ENCODE measurements at places on chromosomes 2 and 18.

GRCh38 chr18:77422974-77423867 lies 173.6 kb downstream of the GALR1 start:
- no peak for DNase-seq

- DNase-seq, result no peak
These were observed 12.6 kb downstream of the HK2 start for GRCh38 chr2:74846481-74846880.

DNA sequence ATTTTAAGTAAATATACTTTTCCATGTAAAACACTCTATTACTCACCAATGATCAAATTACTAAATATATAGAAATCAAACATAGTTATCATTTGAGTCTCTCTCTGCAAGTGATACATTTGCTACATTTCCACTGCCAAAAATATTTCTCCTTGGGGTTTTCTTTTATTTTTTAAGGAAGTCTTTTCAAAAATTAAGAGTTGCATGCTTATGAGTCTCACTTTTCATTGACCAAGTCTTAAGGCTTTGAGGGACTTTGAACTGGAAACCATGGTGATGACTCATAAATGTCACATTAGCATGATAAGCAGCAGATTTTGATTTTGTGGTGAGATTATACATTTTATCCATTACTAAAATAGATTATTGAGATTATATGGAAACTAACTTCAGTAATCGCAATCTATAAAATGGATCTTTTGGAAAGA lies 152.9 kb downstream of the FAM124B start:
- DNase-seq, result no peak

- DNase-seq, result no peak
These were observed 40.6 kb upstream of the TMEM247 start for GRCh38 chr2:46438794-46439193.

- no peak for DNase-seq
These were observed 136.5 kb downstream of the CNTNAP5 start for GRCh38 chr2:124161542-124161941.

DNA sequence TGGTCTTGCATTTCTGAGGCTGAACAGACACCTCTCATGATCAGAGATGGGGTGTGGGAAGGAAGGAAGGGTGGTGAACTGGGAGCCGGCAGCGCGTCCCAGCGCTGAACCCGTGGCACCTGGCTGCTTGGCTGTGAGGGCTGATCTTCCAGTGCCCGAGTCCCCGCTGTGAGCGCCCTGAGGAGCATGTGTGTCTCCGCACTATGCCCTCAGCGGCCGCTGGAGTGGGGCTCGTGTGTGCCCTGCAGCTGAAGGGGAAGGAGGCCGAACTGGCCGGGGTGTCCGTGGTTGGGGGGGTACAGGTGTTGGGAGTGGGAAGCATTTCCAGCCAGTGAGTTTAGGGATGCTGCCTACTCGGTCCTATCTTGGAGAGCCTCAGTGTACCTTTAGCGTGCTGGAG lies 82.2 kb downstream of the LDLRAD4 start:
- DNase-seq, result no peak

DNA sequence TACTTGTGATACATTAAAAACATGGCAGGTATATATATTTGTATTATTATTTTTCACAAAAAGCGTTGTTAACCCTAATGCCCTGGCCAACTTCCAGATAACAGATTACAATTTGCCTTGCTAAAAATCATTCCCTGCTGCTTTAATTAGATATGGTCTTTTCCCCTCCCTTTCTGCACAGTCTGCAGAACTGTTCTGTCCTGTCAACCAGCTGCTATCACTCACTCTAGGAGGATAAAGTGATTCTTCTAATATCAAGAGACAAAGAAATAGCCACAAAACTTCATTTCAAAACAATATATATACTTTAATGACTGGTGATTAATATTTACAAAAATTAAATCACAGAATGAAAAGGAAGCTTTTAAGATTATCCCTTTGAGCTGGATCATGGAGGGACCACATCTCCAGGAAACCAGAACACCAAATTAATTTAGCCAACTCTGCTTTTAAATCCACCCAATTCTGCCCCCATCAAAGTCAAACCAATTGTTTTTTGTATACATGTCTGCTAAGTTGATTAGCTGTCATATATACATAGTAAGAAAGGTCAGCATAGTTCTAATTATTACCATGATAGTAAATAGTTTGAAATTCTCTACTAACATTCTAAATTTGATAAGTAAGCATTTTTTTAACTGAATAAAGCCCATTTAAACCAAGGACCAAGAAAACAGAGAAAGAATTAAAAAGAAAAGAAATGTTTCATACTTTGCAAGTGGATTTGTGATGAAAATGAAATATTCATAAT lies 55.7 kb downstream of the RND3 start:
- no peak for DNase-seq

DNA sequence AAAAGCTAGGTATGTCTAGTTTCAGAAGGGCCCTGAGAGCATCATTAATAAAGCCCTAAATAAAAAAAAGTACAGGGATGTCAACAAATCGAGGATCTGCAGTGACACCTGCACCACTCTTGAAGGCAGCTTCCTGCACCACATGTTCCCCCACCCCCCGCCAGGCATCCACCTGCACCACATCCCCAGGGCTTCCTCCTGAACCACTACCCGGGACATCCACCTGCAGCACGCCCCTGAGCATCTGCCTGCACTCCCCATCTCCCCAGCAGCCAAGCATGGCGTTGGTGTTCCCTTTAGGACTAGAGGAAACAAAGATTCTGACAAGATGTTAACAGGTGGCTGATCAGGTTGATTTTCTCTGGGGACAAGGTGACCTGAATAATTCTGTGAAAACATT lies 55.2 kb downstream of the DLGAP1 start:
- DNase-seq, result no peak

- DNase-seq, result no peak
These were observed 3.5 kb downstream of the PRKD3 start for GRCh38 chr2:37321029-37321682.

DNA sequence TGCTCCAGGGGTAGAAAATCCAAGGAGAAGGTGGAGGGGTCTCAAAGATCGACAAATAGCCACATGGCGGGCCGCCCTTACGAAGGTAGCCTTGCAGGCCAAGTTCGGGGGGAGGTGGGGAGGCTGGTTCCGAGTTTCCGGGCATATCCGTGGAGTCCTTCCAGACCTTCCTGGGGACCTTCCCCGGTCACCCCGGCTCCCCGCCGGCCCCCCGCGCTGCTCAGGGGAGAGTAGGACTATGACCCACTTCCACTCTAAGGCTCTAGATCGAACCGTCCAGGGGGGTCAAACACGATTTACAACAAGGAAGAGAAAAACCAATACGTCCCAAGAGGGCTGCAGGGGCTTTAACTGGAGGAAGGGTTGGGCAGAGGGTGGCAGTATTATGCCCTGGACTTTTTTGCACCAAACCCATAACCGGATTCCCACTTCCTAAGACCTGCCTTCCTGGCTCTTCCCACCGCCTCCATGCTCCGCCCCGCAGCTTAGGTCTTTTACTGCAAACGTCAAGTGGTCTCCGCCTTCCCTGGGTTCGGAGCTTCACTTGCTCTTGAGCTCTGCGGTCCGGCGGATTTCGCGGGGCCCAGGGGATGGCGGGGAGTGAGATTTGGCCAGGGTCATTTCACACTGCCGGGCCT lies 779 bp upstream of the LYPD6 start:
- DNase-seq, result peak; percentile 15

DNA sequence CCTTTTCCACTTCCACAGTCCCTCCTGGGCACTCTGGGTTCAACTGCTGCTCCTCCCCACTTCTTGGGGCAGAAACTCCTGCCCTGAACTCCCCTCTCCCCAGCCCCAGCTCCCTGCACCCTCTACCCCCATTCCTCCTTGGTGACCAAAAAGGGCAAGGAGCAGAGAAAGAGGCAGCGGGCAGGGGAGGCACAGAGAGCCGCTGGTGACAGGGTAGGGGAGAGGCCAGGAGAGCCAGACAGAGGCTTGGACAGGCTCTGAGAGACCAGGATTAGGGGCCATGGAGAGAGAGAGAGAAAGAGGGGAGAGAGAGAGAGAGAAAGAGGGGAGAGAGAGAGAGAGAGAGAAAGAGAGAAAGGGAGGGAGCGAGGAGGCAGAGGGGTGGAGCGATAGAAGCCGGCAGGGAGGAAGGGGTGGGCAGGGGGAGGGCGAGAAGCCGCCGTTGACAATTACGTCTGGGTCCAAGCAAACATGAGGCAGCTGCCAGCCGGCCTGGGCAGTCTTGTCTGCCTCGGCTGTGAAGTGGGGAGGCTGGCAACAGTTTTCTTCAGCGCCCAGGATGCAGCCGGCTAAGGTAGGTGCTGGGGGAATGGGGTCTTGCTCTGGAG lies at the start of gene KCNIP3:
Gene KCNIP3, plus strand, starts transcription at position 468 of the 608 bp plus-strand sequence. Its CDS starts 92 bp downstream, at position 560.
- DNase-seq, result no peak

DNA sequence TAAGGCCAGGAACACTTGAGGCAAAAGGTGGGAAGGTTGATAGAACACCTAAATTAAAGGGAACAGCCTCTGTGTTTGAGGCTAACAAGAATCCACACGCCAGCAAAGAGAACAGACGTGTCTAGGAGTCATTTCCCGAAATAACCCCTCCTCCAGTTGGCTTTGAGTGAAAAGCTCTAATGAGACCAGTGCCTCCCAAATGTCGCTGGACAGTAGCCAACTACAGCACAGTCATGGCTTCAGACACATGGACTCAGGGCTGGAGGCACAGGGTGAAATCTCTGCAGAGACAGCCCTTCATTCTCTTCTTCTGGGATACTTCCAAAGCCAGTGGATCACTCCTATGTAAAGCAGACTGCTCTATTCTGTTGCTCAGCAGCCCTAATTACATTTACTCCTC lies 49.6 kb downstream of the SOWAHC start:
- no peak for DNase-seq

DNA sequence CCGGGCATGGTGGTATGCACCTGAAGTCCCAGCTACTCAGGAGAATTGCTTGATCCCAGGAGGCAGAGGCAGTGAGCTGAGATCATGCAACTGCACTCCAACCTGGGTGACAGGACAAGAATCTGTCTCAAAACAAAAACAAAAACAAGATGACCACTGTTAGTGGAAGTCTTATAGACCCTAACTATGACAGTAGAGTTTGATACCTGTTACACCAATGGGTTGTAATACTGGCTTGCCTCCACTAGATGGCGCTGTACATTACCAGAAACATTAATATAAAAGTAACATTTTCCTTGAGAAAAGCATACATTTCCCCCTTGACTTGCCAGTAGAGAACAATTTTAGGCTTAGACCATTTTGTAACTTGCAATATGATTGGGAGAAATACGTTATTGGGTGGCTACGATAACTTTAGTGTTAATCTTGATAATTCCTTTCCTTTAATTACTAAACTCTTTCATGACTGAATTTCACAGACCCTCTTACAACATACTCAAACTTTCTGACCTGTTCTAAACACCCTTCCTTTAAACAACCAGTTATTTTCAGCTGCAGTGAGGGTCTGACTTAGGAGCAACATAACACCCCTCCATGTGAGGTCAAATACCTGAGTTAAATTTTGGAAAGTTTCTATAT lies 19.5 kb downstream of the SLC25A52 start:
- DNase-seq, result no peak

Data from non-pigmented ciliary epithelial cell (primary cell).